ENCODE measurements at places on chromosomes 4 and X.

DNA sequence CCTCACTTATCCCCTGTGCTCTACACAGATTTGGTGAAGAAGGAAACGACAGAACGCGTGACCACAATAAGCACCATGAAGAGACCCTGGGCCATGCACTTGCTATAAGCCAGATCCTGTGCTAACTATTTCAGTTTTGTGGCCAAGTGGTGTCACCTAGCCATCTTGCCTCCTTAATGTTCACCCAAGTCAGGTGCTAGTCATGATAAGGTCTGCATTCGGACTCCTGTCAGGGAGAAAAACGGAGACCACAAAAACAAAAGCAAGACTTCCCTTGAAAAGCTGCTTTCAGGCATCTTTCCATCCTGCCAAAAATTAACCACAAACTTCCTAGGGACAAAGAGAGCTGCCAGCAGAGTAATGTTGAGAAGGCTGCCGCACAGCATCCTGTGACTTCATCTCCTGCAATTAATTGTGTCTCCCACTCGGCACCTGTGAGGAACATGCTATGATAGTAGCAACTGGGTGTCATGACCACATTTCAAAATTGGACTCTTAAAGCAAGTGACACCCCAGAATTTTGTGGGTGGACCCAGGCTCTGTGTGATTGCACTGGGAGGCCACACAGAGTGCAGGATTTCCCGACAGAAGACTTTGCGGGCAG lies 8.8 kb upstream of the IDS start:
- no peak for DNase-seq

DNA sequence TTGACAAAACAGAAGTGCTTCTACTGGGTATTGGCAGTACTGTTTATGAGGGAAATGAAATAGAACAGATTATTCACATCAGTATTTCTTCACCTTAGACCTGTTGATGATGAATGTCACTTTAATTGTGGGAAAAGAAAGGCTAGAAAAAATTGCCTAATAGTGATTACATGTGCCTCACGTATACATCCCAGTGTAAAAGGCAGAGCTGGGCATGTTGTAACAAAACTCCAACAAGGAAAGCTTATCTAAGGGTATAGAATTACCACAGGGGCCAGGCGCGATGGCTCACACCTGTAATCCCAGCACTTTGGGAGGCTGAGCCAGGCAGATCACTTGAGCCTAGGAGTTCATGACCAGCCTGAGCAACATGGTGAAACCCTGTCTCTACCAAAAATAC lies 4.2 kb downstream of the PGM2 start:
- no peak for DNase-seq

GRCh38 chr4:2860391-2861348 lies 17.0 kb downstream of the ADD1 start:
- DNase-seq: no peak

GRCh38 chr4:53234669-53235068 lies 131.2 kb downstream of the SCFD2 start:
- no peak for DNase-seq

DNA sequence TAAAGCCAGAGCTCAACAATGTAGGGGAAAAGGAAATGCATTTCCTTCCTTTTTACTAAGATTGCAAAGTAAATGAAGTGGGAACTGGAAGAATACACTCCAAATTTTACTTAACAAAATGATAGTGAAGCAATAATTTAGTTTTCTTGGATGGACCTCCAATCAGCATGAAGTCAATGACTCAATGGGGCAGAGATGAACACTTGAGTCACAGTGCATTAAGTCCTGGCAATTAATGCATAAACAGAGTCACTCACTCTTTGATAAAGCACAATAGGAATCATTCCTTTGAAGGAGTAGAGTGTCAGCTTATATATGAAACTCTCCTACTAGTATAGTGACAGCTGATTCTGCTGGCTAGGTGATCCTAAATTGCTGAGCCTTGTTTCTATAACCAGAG lies 66.7 kb upstream of the FRAS1 start:
- no peak for DNase-seq

- DNase-seq: no peak
Observed at GRCh38 chr4:162891788-162892707, 274.6 kb downstream of the NAF1 start.

DNA sequence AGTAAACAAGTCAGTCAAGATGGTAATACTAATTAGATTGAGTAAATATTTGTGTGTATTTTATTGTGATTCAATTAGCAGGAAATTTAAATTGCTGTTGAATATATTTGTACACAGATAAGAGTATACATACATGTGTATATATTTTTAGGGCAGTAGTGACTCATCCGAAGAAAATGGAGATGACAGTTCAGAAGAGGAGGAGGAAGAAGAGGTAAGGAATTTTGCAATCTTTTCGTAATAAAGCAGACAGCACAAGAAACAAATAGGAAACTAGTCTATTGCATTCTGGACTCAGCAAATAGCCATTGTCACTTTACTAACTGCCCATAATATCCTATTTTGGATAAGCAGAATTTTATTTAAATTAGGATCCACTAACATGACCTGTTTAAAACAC lies 6.6 kb downstream of the IBSP start:
- DNase-seq: no peak
